ENCODE measurements at places on chromosomes 3 and 15.

GRCh38 chr15:45402955-45403877, 24.9 kb upstream of the GATM start:
- peaks cover 38% of the 10 kb centered on the region for H3K4me1 ChIP-seq
- peak; percentile 47 for DNase-seq
- peak overlapping the region; percentile 87 for H3K4me3 ChIP-seq
- peaks cover 18% of the 10 kb centered on the region for H3K36me3 ChIP-seq
- H3K27ac ChIP-seq = peak overlapping the region; percentile 81
- H3K27me3 ChIP-seq = no peaks in the 10 kb centered on the region

- peak within 1 kb of the TSS; percentile 70 for H3K4me3 ChIP-seq
- DNase-seq = no peak
- peaks cover 2% of the 10 kb centered on the region for H3K36me3 ChIP-seq
- H3K27me3 ChIP-seq = peaks cover 18% of the 10 kb centered on the region
- H3K4me1 ChIP-seq = peaks cover 16% of the 10 kb centered on the region
- peak within 1 kb of the TSS; percentile 69 for H3K27ac ChIP-seq
Measured at GRCh38 chr3:191329654-191330529, at the start of gene UTS2B. UTS2B (minus strand) TSS chr3:191330526; CDS start chr3:191282189, 48,337 bp downstream.

- H3K4me1 ChIP-seq = peaks cover 54% of the 10 kb centered on the region
- H3K36me3 ChIP-seq = peaks cover 21% of the 10 kb centered on the region
- H3K27me3 ChIP-seq = no peaks in the 10 kb centered on the region
- H3K27ac ChIP-seq = peak overlapping the region; percentile 78
- H3K4me3 ChIP-seq = no peak overlapping the region
Measured at GRCh38 chr3:32959371-32959770, 7.9 kb downstream of the CCR4 start.

- H3K27me3 ChIP-seq = peaks cover 19% of the 10 kb centered on the region
- DNase-seq = no peak
- no peak overlapping the region for H3K27ac ChIP-seq
- no peak overlapping the region for H3K4me3 ChIP-seq
- H3K4me1 ChIP-seq = no peaks in the 10 kb centered on the region
Measured at GRCh38 chr15:85865070-85865684, 70.5 kb upstream of the KLHL25 start.

DNA sequence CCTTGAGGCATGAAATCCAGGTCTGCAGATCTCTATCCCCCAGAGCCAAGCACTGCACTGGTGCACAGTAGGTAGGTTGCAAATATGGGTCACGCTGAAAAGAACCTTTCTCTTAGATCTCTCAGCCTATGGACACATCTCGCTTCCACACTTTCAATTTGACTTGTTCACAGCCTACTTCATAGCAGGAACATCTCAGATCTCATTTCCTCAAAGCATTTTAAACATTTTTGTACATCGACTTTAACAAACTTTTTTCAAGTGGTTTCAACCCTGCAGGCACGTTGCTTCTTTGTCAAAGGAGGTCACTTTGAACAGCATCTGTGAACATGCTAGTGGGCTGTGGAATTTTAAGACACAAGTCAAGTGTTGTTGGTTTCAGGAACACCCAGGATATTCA, 76.0 kb downstream of the SLC12A8 start:
- H3K4me1 ChIP-seq = peaks cover 36% of the 10 kb centered on the region
- H3K27ac ChIP-seq = no peak overlapping the region

GRCh38 chr3:29275309-29275708, 5.6 kb upstream of the RBMS3 start:
- H3K4me1 ChIP-seq = peaks cover 8% of the 10 kb centered on the region
- no peaks in the 10 kb centered on the region for H3K27me3 ChIP-seq
- no peak for DNase-seq
- no peak overlapping the region for H3K27ac ChIP-seq

DNA sequence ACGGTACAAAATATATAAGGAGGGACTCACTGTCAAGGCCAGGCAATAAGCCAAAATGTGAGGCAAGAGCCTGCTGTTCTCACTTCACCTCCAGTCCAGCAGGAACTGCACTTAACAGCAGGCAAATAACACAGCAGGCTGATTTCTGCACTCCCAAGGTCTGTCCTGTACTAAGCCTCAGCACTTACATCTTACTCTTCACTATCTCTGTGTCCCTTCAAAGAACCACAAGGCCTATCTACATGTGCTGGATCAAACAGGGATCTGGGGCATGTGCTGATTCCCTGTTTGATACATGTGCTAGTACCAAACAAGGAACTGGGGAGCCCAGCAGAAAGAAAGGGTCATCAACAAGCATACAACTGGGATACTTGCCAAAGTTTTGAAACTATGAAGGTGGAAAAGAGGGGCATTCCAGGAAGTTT, 22.2 kb downstream of the UACA start:
- no peaks in the 10 kb centered on the region for H3K4me1 ChIP-seq
- H3K27ac ChIP-seq = no peak overlapping the region
- no peaks in the 10 kb centered on the region for H3K36me3 ChIP-seq
- DNase-seq = no peak
- H3K27me3 ChIP-seq = peaks cover 27% of the 10 kb centered on the region

DNA sequence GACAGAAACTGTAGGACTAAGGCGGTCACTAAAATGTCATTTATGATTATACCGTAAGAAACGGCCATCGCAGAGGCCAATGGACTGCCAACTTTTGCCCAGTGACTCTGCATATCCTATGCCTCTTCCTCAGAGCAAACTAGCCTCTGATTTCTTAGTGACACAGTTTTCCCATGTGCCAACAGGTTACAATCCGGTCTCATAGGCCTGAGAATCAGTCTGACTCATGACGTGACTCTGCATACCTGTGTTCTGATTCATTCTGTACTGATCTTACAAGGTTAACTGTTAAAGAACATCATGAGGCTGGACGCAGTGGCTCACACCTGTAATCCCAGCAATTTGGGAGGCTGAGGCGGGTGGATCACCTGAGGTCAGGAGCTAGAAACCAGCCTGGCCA, 17.8 kb downstream of the RUBCN start:
- DNase-seq = no peak
- no peak overlapping the region for H3K4me3 ChIP-seq
- peaks cover 14% of the 10 kb centered on the region for H3K4me1 ChIP-seq

- H3K27me3 ChIP-seq = no peaks in the 10 kb centered on the region
- DNase-seq = no peak
- H3K27ac ChIP-seq = no peak overlapping the region
- no peaks in the 10 kb centered on the region for H3K36me3 ChIP-seq
Measured at GRCh38 chr3:156637480-156638022, 36.8 kb upstream of the TIPARP start.

- H3K27me3 ChIP-seq = no peaks in the 10 kb centered on the region
- H3K4me3 ChIP-seq = no peak overlapping the region
- DNase-seq = no peak
- H3K36me3 ChIP-seq = peaks cover 2% of the 10 kb centered on the region
Measured at GRCh38 chr3:11661827-11662226, 18.1 kb upstream of the VGLL4 start.

DNA sequence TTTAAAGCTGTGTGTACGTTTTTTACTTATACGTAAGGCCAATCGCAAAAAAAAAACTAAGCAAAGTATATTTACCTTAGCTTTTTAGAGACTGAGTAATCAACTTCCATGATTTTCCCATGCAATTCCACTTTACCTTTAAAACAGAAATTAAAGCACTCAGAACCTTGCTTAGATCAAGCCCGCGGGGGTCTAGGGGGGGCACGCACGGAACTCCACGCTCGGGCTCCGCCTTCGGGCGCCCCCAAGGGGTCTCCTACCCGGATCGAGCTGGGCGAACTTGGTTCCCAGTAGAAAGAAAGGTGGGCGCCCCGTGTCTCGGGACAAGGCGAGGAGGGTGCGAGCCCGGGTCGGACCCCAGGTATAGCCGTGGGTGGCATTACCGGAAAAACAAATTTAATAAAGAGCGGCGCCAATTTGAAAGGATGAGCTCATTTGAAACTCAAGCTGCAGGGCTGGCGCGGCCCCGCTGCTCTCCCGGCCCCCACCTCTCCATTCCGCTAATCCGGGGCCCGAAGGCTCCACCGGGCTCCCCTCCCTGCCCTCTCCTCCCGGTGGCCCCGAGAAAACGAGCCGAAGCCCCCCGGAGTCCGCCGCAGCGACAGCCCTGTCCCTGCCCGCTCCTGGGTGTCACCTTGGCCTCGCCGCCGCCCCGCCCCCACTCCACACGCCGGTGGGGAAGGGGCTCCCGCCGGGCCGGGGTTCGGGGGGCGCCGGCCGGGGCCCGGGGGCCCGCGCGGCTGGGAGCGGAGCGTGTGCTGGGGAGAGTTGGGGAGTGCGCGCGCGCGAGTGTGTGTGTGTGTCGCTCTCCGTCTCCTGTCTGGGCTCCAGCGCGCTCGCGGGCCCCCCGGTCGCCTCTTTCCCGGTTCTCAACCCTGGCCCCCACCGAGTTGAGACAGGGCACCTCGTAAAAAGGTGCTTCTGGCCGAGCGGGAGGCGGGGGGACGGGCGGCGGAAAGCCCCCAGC, 1.5 kb downstream of the IGF2BP2 start:
- peaks cover 11% of the 10 kb centered on the region for H3K4me1 ChIP-seq
- no peak for DNase-seq
- H3K27me3 ChIP-seq = peaks cover 75% of the 10 kb centered on the region
- H3K36me3 ChIP-seq = no peaks in the 10 kb centered on the region
- H3K27ac ChIP-seq = no peak overlapping the region

DNA sequence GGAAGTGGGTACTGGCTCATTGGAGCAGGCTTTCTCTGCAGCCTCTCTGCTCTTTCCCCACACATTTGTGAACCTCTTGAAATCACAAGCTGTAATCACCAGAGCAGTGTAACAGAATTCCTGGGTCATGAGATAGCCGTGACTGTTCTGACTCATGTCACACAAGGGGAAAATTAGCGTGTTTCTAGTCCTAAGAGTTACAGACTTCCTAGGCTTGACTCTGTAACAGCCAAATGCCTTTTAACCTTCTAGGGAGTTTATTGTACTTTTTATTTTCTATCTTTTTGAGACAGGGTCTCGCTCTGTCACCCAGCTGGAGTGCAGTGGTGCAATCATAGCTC, 54.7 kb upstream of the TRAK1 start:
- H3K27ac ChIP-seq = no peak overlapping the region
- no peaks in the 10 kb centered on the region for H3K27me3 ChIP-seq
- DNase-seq = no peak
- H3K4me3 ChIP-seq = no peak overlapping the region
- H3K36me3 ChIP-seq = peaks cover 17% of the 10 kb centered on the region

- no peak overlapping the region for H3K4me3 ChIP-seq
- DNase-seq = no peak
- H3K27me3 ChIP-seq = no peaks in the 10 kb centered on the region
- H3K36me3 ChIP-seq = no peaks in the 10 kb centered on the region
- H3K27ac ChIP-seq = no peak overlapping the region
- no peaks in the 10 kb centered on the region for H3K4me1 ChIP-seq
Measured at GRCh38 chr3:192881159-192881786, 36.4 kb downstream of the MB21D2 start.

DNA sequence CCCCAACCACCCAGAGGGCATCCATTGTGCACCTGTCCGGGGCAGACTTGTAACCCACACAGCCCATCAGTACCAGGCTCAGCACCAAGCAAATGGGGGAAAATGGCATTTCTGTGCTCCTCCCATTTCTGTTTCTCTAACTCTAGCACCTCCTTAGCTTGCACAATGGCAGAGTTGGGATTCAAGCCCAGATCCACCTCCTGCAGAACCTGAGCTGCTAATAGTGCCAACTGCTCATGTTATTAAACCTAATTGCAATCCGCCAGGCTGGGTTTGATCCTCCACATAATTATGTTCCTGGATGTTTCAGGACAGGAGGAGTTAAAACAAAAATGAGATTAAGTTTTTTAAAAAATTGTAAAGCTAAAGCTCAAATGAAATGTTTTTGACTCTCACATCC, 235.0 kb downstream of the OCA2 start:
- H3K27me3 ChIP-seq = no peaks in the 10 kb centered on the region
- no peaks in the 10 kb centered on the region for H3K4me1 ChIP-seq
- H3K27ac ChIP-seq = no peak overlapping the region
- no peak overlapping the region for H3K4me3 ChIP-seq
- no peak for DNase-seq
- no peaks in the 10 kb centered on the region for H3K36me3 ChIP-seq

- H3K27me3 ChIP-seq = peaks cover 17% of the 10 kb centered on the region
- no peak for DNase-seq
- no peaks in the 10 kb centered on the region for H3K36me3 ChIP-seq
Measured at GRCh38 chr15:79179108-79179561, 88.6 kb upstream of the RASGRF1 start.

DNA sequence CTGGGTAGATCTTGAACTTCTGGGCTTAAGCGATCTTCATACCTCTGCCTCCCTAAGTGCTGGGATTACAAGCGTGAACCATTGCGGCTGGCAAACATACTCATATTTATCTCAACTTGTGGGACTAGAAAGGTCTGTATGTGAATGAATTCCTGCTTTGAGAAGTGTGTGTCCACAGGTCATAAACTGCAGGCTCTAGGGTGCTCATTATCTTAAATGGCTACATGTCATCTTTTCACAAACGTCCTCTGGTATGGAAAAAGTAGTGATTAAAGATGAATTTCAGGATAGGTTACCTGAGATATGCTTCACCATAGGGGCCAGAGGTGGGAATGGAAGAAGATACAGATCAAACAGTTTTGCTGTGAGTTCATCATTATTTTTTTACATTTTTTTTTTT, 7.8 kb upstream of the HDAC11 start:
- peaks cover 43% of the 10 kb centered on the region for H3K27me3 ChIP-seq
- no peak overlapping the region for H3K27ac ChIP-seq
- no peak for DNase-seq
- no peaks in the 10 kb centered on the region for H3K36me3 ChIP-seq

DNA sequence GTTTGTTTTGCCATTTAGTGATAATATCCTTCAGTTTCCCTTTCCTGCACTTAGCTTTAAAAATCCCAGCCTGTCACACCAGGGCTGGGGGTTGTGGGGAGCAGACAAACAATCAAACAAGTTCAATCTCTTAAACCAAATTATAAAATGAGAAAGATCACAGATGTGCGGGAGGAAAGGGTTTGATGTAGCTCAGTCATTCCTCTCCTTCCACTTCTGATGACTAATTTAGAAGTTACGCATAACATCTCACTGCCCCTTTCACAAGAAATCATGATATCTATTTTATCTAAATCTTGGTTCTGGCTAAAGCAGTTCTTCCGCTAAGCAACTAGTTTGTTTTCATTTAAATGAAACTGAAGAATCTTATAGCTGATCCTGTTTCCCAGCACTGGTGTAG, 34.1 kb upstream of the ATG7 start:
- peaks cover 28% of the 10 kb centered on the region for H3K4me1 ChIP-seq
- H3K36me3 ChIP-seq = peaks cover 15% of the 10 kb centered on the region
- H3K4me3 ChIP-seq = no peak overlapping the region
- H3K27ac ChIP-seq = no peak overlapping the region

DNA sequence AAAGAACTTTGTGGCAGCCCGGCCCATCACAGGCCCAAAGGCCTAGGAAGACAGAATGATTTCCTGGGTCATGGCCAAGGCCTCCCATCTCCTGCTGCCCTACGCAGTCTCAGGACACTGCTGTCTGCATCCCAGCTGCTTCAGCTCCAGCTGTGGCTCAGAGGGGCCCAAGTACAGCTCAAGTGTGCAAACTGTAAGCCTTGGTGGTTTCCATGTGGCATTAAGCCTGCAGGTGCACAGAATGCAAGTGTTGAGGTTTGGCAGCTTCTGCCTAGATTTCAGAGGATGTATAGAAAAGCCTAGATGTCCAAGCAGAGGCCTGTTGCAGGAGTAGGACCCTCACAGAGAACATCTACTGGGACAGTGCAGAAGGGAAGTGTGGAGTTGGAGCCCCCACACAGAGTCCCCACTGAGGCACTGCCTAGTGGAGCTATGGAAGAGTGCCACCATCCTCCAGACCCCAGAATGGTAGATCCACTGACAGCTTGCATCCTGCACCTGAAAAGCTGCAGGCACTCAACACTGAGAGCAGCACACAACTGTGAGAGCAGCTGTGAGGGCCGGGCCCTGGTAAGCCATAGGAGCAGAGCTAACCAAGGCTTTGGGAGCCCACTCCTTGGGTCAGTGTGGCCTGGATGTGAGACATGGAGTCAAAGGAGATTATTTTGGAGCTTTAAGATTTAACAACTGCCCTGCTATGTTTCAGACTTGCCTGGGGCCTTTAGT, 208.2 kb upstream of the CMC1 start:
- H3K4me1 ChIP-seq = peaks cover 11% of the 10 kb centered on the region
- peaks cover 8% of the 10 kb centered on the region for H3K36me3 ChIP-seq
- H3K27ac ChIP-seq = no peak overlapping the region
- DNase-seq = no peak
- no peak overlapping the region for H3K4me3 ChIP-seq
